ENCODE measurements at places on chromosomes 7 and 10.

DNA sequence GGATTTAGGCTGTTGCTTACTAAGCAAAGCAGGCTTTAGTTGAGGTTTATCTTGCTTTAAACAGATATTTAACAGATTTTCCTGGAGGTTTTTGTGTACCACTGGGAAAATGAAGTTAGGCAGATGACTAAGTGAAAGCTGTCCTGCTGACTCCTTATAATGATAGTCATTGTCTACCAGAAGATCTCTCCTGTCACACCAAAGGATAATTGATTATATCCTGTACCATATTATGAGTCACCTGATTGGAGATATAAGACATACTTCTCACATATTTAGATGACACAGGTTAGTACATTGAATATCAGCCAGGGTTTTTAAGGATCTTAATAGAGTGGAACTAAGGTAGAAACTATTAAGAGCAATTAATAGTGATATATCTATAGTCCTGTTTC, 68.4 kb downstream of the PTEN start:
- DNase-seq = no peak

- DNase-seq = no peak
These were observed 5.4 kb downstream of the CAV1 start for GRCh38 chr7:116530107-116530820.

DNA sequence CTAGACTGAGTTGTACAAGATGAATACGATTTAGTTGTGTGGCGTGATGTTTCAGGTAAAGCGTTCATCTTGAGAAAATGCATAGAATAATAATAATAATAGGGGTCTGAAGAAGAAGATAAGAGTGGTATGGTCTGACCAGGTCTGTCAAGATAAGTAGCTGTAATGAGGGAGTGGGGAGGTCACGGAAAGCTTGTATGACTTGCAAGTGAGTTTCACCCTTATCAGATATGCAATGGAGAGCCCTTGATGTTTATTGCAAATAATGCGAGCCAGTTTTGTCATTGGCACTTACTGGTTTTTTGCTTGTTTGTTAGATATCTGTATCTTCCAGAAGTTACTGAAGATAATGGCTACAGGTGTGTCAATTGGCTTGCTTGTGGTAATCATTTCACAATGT, 611.5 kb downstream of the CNTNAP2 start:
- DNase-seq = no peak

- no peak for DNase-seq
These were observed 1021.9 kb downstream of the LRMDA start for GRCh38 chr10:76453332-76453731.

GRCh38 chr10:103490986-103491314, 2.6 kb upstream of the NEURL1 start:
- no peak for DNase-seq

GRCh38 chr7:66564045-66564444, 64.6 kb upstream of the KCTD7 start:
- no peak for DNase-seq

GRCh38 chr7:137005873-137006272, 137.4 kb downstream of the CHRM2 start:
- DNase-seq = no peak

DNA sequence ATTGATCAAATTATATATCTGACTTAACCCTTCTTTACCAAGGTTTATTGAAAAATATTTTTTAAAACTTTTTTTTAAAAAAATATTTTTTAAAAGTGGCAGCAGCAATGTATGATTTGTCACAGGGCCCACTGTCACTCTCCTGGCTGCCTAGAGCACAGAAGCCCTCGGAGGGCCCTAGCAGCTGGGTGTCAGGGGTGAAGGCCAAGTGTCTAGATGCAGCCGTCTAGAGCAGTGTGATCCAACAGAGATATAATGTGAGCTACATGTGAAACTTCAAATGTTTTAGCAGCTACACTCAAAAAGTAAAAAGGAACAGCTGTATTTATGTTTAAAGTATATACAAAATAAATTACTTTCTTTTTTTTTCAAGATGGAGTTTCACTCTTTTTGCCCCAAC, 112.7 kb downstream of the ARHGAP22 start:
- no peak for DNase-seq

DNA sequence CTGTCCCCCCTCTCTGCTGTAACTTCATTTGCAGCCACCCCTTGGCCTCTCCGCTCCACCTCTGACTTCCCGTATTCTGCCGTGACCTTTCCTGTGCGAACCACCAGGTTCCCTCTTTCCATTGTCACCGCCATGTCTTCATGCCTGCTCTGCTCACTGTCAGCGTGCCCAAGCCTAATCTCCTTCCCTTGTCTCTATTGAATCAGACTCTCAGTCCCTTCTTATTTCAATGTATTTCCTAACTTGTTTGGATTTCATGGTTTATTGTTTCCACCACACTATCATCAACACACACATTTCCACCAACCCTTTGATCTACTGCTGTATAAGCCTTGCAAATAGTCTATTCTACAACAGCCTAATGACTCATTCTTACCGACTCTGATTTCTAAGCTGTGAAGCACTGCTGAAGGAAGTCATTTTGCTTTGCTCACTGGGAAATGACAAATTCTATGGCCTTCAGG, 30.0 kb upstream of the INHBA start:
- DNase-seq = peak; percentile 20

GRCh38 chr10:43360086-43360485, 11.3 kb upstream of the FXYD4 start:
- DNase-seq = no peak

DNA sequence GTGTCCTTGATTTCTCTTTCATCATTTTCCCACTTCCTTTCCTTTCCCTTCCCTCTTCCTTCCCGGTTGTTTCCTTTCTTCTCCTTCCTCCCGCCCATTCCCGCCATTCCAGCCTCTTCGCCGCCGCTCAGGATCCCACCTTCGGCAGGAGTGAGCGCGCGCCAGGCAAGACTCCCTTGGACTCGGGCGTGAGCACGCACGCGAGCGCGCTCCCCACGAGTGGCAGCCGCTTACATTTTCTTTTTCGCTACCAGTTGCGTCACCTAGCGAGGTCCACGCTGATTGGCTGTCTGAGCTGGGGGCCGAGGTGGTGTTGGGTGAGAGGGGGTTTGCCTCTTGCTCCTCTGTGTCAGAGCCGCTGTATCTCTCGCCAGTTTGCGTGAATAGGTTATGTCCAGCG, 11.8 kb downstream of the ZAN start:
- no peak for DNase-seq

DNA sequence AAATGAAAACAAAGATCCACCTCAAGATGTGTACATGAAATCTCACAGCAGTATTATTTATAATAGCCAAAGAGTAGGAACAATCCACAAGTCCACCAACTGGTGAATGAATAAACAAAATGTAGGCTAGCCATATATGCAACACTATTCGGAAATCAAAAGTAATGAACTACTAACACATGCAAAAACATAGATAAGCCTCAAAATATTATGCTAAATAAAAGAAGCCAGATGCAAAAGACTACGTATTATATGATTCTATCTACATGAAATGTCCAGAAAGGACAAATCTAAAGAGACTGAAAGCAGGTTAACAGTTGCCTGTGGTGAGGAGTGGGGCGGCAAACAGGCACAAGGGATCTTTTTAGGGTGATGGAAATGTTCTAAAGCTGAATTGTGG, 48.7 kb upstream of the ANAPC16 start:
- no peak for DNase-seq
